Ascending aorta (tissue), 2 donors: ENCODE measurements at places on chromosomes 4 and X.

DNA sequence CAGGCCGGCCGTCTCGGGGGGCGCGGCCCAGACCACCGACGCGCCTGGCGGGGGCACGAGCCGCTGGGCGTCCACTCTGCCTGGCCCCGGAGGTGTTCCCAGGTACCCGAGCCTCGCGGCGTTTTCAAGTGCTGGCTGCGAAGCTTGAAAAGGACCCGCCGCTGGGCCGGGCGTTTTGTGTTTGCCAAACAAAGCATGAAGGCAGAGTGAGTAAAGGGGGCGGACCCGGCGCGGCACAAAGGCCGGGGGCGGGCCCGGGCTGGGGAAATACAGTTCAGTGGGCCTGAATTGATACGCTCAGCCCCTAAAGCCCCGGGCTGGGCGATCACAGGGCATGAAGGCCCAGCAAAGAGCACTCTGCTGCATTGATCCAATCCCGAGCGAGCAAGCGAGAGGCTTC lies 65.4 kb downstream of the SOX3 start:
- H3K27ac ChIP-seq = no peak overlapping the region
- no peak overlapping the region for H3K4me3 ChIP-seq
- H3K36me3 ChIP-seq = no peaks in the 10 kb centered on the region
- no peak for DNase-seq

DNA sequence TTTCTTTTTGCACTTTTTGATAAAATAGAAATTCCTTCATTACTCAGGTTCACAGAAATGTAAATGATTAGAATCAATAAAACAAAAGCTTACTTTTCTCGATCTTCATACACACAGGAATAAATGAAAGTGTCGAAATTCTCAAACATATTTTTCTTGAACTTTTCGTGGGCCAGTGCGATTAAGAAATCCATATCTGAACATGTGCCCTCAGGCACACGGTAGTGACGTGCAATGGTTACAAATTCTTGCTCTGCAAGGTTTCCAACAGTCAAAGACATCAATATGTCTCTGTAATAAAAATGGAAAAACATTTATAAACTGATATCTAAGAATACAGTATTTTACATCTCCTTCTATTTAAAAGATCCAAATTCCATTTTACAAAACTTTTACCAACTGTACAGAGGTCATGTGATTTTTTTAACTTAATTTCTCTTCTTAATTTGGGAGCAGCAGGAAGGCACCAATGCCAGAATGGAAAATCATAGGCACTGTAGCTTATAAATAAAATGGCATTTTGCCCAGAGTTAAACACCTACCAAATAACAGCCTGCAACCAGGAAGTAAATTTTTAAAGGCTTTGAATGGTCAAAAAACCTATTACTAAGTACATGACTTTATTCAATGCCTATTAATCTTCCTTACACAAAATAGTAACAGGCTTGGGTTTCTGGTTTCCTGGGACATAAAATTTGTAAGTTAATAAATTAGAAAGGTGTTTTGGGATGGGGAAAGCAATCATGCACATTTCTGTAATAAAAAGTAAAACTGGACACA lies 165.0 kb downstream of the EFHC2 start:
- no peak overlapping the region for H3K27ac ChIP-seq
- H3K4me3 ChIP-seq = no peak overlapping the region
- no peaks in the 10 kb centered on the region for H3K36me3 ChIP-seq
- DNase-seq = no peak
- H3K27me3 ChIP-seq = no peaks in the 10 kb centered on the region

DNA sequence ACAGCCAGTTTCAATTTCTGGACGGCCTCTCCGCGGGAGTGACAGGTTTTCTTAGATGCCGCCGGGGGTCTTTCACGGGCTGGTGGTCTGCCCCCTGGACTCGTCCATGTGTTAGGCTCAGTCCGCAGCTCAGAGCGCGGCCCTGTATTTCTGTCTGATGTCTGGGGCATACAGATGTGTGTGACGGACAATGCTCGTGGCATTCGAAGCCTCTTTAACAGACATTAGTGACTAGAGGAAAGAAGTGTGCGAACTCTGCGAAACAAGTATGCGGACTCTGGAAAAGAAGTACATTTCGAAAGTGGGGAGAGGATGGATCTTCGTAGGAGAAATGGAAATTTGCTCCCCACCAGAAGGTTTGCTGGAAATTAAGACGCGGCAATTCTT lies 793 bp upstream of the DCUN1D4 start:
- DNase-seq = no peak
- H3K27ac ChIP-seq = peak overlapping the region; percentile 94
- peak overlapping the region; percentile 95 for H3K4me3 ChIP-seq
- no peaks in the 10 kb centered on the region for H3K36me3 ChIP-seq
- H3K27me3 ChIP-seq = no peaks in the 10 kb centered on the region
- H3K4me1 ChIP-seq = no peaks in the 10 kb centered on the region

DNA sequence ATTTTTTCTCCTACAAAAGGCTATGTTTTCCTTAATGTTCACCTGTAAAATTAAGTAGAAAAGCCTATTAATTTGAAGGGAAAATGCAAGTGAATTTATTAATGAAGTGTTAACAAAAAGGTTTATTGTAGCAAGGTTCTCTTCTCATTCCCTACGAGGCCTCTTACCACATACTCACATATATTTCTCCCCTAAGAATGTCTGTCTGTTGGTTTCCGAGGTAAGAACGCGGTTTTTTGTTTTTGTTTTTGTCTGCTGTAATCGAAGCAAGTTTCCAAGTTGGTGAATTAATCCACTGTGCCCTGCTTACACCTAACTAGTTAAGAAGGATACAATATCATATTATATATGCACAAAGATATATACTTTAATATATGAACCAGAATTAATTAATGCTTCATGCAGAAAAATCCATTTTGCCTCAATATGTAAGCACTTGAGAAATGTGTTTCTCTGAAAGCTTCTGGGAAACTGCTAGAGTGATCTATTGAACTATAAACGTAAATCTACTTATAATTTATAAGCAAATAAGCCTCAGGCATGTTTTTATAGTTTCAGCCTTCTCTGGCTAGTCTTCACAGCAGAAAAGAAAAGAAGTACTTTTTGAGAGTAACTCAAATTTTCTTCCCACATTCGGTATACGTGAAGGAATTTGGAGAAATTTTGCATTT lies 120.8 kb downstream of the EGF start:
- no peak overlapping the region for H3K27ac ChIP-seq
- H3K4me3 ChIP-seq = no peak overlapping the region
- no peak for DNase-seq
- no peaks in the 10 kb centered on the region for H3K27me3 ChIP-seq
- no peaks in the 10 kb centered on the region for H3K36me3 ChIP-seq

GRCh38 chr4:108449129-108449528 lies 171.2 kb upstream of the RPL34 start:
- no peak overlapping the region for H3K27ac ChIP-seq
- H3K27me3 ChIP-seq = no peaks in the 10 kb centered on the region
- H3K36me3 ChIP-seq = no peaks in the 10 kb centered on the region
- no peaks in the 10 kb centered on the region for H3K4me1 ChIP-seq
- no peak overlapping the region for H3K4me3 ChIP-seq
